ENCODE measurements at places on chromosomes 2 and 18.

DNA sequence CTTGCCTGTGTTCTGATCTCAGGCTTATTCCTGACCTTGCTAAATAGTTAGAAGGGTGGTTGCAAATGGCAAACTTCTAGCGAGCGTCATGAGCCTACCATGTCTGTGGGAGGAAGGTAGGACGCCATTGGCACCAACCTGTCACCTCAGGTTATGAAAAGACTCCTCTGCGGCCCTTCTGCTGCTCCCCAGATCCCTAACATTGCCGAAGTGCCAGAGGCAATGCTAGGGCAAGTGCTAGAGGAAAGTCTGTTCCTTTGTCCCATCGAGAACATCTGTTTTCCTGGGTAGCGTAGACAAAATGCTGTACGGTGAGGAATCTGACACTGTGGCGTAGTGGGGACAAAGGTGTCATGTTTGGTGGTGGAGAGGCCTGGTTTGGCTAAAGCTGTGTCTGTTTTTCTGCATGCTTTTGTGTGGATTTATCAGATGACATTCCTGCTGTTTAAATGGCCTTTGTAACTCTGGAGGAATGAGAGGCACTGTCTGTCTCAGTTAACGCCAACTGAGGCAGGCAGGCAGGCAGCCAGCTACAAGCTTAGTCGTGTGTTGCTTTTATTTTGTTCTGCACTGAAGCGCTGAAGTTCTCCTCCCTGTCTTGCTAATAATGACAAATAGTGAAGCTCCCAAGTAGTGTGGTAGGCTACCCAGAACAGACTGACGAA is 94.1 kb downstream of the PRPF40A start:
- no peak overlapping the region for H3K27ac ChIP-seq
- DNase-seq = no peak
- no peak overlapping the region for H3K4me3 ChIP-seq

- no peaks in the 10 kb centered on the region for H3K36me3 ChIP-seq
- H3K27ac ChIP-seq = no peak overlapping the region
- no peak overlapping the region for H3K4me3 ChIP-seq
- no peaks in the 10 kb centered on the region for H3K27me3 ChIP-seq
Measured at GRCh38 chr18:26992926-26993325, 127.4 kb upstream of the AQP4 start.

DNA sequence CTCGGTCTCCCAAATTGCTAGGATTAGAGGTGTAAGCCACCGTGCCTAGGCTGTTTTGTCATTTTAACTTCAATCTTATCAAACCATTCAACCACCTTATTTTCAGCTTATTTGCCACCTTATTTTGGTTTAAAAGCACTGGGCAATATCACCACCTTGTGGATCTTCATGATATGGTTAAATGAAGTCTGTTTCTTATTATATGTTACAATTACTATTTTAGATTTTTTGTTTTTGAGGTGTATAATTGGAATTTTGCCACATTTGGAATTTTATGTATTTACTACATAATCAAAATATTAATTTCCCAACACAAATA is 43.8 kb upstream of the SCN9A start:
- no peaks in the 10 kb centered on the region for H3K4me1 ChIP-seq
- DNase-seq = no peak
- H3K4me3 ChIP-seq = no peak overlapping the region
- no peaks in the 10 kb centered on the region for H3K27me3 ChIP-seq

GRCh38 chr2:15369129-15369528 is 192.0 kb downstream of the NBAS start:
- DNase-seq = no peak
- H3K4me3 ChIP-seq = no peak overlapping the region
- H3K27me3 ChIP-seq = no peaks in the 10 kb centered on the region
- H3K27ac ChIP-seq = no peak overlapping the region
- peaks cover 10% of the 10 kb centered on the region for H3K36me3 ChIP-seq

- no peak for DNase-seq
- no peak overlapping the region for H3K27ac ChIP-seq
- no peak overlapping the region for H3K4me3 ChIP-seq
- peaks cover 49% of the 10 kb centered on the region for H3K36me3 ChIP-seq
- no peaks in the 10 kb centered on the region for H3K27me3 ChIP-seq
- H3K4me1 ChIP-seq = no peaks in the 10 kb centered on the region
Measured at GRCh38 chr2:10798783-10799182, 13.8 kb downstream of the PDIA6 start.

DNA sequence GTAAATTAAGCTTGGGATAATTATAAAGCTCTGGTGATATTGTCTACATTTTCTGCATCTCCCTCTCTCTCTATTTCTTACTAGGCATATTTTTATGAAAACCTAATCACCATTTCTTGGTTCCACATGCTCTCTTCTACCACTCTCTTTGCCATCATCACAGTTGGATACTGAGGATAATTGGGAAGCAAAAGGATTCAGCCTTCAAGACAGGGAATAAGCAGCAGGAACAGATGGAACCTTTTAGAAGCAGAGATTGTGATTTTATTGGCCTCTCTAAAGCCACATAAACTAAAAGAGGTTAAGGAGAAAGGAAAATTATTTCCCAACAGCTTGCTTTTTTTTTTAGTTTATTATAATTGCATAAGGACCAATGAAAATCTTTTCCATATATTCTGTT is 226.3 kb upstream of the SPHKAP start:
- no peak overlapping the region for H3K4me3 ChIP-seq
- DNase-seq = no peak
- H3K4me1 ChIP-seq = no peaks in the 10 kb centered on the region

Measured in natural killer cell (primary cell).